AG04449 (cell line): ENCODE measurements at places on chromosomes 4 and X.

DNA sequence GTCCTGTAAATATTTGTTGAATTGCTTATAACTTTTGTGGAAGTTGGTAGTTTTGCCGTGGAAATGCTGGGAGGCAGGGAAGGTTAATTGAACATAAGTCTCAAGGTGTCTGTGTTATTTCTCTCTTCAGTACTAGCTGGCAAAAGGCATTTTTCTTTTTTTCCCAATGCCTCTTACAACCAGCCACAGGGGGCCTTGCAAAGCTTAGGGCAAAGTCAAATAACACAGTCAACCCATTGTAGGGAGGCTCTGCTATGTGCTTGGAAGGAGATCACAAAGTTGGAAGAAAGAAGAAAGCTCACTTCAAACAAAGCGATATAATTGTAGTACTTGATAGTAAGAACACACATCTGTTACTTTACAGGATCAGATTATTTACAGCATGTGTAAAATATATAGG is 802.6 kb downstream of the PDHA2 start:
- DNase-seq, result no peak

DNA sequence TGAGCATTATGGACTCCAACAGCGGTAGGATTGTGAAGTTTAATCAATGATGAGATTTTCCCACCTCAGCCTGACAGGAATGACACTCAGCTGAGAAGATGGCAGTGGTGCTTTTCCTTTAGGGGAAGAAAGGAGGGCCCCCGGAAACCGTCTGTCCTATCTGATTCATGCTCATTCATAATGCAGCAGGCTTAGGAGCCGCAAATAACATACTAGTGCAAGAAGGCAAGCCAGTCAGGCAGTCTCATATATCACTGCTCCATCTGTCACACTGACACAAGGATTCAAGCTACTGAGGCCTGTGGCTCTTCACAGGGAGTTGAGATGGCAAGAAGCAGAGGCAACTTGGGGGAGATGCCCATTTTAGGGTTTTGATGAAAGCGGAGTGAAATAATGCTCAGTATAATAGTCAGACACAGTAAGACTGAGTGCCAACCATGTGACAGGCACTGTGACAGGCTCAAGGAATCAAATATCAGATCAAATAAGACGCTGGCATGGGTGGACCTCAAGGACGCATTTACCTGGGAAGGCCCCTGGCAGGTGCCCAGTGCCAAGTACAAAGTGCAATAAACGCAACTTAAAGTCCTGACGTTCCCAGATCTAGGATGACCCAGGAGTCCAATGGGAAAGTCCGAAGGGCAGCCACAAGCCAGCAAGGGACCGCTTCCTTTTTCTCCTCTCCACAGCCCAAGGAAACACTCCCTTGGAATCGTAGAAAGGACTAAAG is 63.4 kb downstream of the FHDC1 start:
- no peak for DNase-seq

DNA sequence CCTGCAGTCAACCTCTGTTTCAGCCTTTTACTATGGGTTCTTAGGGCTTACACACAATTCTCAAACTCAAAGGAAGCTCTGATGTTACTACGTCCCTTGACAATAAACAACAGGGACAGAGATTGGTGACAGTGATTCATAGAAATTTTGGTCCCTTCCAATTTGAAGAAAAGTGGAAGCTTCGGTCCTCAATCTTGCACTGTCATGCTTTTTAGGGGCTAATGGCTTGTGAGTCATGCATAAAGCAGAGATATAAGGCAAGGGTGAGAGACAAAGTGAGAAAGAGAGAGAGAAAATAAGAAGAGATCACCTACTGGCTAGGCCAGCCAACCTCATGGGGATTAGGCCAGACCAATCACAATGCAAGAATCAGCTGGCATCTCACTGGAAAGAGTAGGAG is 63.2 kb upstream of the STARD8 start:
- no peak for DNase-seq

DNA sequence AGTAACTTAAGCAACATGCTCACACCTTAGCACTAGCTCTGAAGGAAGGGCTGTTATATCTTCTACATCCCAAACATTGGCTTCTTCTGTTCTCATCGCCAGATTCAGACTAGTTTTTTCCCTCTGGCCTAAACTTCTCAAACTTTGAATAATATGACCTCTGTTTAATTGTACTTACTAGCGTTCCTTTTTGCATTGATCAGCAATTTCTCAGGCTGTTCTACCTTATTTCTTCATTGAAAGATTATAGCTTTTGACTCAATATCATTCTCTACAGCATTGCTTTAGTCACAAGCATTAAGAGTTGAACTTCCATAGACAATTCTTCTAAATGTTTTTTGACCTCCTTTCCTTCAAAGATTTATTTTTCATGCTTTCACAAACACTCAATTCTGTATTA is 659.2 kb downstream of the PCDH7 start:
- DNase-seq, result no peak

GRCh38 chr4:52665592-52665991 is 6.5 kb upstream of the USP46 start:
- DNase-seq, result no peak

DNA sequence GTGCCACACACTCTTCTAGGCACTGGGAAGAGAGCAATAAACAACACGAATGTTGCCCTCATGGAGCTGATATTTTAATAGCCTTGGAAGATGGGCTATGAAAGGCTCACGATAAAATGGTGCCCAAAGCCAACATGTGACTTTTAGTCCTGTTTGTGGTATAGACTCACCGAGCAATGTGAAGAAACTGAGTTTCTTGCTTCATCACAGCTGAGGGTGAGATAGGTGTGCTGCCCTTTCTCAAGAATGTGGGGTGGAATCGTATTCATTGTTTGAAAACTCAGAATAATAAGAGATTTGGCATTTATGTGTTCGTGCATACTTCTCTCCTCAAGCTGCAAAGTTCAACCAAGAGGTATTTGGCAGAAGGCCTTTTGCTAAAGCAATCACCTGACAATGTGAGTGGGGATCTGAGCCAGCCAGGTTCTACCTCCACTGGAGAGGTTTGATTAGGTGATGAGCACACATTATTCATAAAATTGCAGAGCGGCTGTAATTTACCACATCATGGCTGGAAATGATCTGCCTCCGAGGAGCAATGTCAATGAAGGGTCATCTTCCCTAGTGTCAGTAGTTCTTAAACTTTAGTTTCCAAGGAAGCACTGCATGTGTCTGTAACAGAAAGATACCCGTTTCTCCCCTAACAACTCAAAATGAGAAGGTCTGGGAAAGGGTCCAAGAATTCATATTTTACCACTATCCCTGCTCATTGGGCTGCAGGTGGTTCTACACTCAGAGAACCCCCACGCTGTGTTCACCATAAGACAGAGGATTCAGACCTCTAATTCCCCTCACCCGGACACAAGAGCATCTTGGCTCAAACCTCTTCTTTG is 41.9 kb upstream of the CBR4 start:
- DNase-seq, result no peak

- no peak for DNase-seq
Observed at GRCh38 chrX:107775734-107776511, at the start of gene TSC22D3. Gene TSC22D3 (minus strand): TSS chrX:107775787. CDS start chrX:107775419, 368 bp downstream.

DNA sequence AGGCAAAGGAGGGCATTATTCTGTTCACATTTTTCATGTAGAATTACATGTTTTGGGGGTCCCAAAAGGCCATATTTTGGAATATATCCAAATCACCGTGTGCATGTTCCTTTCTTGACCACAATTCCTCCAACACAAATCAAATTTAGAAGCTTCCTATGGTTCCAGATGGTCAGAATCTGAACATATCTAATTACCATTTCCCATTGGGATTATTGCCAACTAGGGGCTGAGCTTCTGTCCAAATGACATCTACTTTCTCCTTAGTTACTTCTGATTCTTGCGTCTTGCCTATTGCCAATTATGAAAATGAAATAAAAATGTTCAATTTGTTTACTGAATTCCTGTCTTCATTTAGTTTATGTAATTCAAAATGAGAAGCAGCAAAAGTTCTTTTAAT is 163.7 kb downstream of the CPE start:
- no peak for DNase-seq

- DNase-seq, result no peak
Observed at GRCh38 chrX:148049441-148049840, 68.3 kb downstream of the FMR1NB start.

- no peak for DNase-seq
Observed at GRCh38 chr4:155543126-155543765, 123.4 kb upstream of the GUCY1A1 start.

GRCh38 chr4:53671757-53672156 is 80.5 kb upstream of the LNX1 start:
- DNase-seq, result no peak

DNA sequence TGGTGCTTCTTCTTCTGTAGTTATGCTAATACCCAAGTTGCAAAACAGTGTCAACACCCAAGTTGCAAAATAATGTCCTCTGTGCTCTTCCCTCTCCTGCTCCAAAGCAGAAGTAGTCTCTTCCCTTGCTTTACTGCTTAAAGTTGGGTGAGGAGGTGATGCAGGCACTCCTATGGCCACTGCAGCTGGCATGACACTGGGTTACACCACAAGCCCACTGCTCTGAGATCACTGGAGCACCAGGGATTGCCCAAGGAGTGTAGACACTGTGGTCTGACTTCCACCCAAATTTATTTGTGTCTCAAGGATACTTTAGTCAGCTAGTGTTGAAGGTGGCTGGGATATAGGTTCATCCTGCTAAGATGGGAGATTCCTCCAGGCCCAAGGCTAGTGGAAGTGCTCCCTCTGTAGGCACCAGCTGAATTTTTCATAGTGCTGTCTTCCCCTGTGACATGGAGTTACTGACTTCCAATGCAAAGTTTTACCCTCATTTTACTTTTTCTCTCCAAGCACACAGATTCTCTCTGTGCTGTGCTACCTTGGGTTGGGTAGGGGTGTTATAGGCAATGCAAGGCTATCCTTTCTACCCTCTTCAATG is 196.2 kb upstream of the TENT5D start:
- no peak for DNase-seq

DNA sequence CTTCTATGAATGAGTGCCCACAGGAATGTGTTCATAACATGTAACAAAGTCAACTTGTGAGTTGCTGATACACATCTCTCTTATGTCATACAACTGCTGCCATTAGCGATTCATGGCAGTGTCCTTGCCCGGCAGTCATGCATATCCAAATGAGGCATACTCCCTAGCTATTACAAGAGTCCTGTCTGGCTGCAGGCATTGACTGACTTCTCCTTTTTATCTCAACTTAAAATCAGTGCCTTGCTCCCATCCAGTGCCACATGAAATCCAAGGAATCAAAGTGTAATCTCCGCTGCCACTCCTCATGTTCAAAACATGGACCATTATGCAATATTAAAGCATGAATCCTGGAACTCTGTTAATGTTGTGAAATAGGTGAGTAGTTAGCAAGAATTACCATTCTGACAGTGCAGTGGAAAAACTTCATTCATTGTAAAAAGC is 348.9 kb upstream of the FTHL17 start:
- no peak for DNase-seq

DNA sequence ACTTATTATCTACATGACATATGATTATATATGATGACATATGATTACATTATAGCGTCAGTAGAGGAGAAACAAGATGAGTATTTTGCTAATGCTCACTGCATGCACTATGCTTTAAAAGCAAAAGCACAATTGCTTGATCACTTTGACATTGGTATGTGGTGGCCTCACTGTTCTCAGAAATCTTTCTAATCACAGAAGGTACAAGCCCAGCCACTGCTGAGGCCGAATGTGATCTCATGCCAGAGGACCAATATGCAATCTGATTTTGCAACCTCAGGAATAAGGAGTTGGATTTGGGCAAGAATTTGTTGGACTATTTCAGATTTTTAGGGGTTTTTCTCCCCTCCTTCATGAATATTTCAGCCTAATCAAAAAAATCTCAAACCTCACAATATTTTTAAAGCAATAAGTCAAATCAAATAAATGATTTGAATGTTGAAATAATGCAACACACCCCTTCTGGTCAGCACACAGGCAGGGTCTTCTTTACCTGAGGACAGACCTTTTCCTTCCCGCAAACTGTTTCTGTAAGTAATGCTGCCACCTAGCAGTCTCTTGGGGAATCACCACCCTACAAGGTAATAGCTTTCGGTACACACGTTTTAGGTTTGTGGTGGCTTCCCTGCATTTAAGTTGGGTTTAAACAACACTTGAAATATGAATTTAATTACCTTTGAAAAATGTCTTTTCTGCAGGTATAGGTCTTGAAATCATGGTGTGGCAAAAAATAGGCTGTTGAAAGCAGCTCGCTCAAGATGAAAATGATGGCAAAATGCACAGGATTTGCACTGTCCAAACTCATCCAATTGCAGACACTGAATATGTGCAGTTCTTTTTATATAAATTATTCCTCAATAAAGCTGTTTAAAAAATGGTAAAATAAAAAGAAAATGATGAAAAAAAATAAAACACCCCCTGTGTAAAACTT is 4.8 kb upstream of the CXCL13 start:
- no peak for DNase-seq

GRCh38 chr4:177339477-177340374 is 30.1 kb downstream of the NEIL3 start:
- peak; percentile 10 for DNase-seq

DNA sequence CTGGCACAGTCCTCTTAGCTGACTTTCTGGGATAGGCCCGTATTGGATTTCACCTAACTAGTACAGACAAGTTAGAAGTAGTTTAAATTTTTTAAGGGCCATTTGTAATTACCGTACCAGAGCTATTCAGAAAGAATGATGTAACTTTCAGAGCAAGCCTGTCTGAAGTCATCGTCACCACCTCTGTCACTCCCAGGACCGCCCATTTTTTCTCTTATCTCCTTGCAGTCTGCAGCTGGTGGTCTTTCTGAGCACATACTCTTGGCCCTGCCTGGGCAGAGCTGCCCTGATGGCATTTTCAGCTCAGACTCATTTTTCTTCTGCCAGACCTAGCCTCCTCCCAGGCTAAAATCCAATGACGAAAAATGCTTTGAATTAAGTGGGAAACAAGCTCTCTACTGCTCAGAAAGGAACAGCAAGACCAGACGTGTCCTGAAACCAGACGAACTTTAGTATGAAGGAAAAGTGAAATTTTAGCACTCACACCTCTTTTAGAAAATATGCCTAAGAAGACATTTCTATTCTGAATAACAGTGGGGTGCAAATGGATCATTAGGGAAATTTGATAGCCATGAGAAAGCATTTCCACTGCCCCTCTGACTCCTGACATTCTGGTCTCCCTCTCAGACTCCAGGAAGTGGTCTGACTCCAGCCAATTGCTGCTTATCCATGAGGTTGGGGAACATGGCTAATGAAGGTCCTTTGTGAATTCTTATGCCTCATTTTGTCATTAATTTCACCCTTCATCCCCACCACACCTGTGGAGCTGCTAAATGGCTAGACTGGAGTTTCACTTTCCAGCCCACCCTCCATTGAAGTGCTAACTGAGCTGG is 162.4 kb upstream of the GYPA start:
- no peak for DNase-seq

GRCh38 chrX:104113222-104113965 is 1.1 kb downstream of the ZCCHC18 start:
- no peak for DNase-seq

DNA sequence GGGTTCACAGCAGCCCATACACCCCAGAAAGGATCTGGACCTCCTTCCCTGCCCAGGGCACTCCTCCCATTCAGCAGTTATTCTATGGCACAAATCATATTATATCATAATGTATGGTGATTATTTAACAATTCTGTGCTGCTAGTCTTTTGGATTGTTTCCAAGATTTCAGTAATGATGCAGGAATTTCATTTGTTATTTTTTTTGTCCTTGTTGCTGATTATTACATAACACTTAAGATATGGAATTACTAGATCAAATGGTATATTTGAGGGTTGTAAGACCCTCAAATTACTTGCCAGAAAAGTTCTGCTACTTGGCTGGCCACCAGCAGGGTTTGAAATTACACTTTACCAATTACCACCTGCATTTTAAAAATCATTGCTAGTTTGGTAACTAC is 36.4 kb downstream of the QDPR start:
- no peak for DNase-seq
